ENCODE measurements at places on chromosomes 5 and 9.
A peak's percentile ranks its signal among the peaks of the same experiment; 100 is the strongest.

DNA sequence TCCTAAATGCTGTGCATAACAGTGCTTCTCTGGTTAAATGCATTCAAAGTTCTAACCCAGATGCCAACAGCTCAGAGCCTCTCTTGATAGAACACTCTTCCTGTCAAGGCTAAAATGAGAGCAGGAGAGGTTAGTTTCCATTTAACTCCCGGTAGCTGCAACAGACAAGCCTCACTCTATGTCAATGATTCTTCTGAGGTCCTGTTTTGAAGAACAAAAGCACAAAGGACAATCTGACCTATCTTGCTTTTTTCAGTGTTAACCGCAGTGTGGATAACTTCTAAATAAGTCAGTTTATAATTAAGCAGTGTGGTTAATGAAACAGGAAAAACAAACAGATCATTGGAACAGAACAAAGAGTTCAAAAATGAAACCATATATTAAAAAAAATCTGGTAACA, 80.7 kb downstream of the ANKRD55 start:
- DNase-seq, result no peak

DNA sequence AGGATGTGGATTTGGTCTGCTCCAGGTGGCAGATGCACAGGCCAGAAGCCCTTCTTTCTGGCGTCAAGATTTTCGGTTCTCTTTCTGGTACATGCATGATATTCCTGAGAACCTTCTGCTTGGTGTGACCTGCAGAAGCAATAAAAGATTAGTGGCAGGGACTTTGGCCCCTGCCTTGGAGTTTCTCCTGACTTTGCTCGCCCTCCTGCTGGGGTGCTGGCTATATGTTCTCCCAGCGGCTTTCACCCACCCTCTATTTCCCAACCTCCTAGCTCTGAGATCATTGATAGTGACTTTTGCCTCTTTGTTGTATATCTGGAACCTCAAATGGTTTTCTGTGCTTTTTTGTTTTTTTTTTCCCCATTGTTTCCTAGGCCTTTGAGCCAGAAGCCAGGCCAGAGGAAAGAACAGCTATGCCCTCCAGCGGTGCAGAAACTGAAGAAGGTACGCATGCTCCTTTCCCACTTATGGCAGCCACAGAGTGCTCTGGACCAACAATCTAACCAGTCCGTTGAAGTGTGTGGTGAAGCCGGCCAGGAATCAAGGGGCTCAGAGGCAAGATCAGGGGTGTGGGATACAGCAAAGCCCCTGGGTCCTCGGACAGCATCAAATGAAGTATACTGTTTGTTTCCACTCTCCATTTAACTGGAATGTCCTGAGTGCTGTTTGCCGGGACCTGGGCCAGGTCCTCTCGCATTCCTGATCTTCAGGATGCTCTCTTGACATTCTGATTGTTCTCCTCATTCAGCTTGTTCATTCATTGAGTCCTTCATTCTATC, 154.5 kb downstream of the ARHGEF28 start:
- DNase-seq, result no peak

DNA sequence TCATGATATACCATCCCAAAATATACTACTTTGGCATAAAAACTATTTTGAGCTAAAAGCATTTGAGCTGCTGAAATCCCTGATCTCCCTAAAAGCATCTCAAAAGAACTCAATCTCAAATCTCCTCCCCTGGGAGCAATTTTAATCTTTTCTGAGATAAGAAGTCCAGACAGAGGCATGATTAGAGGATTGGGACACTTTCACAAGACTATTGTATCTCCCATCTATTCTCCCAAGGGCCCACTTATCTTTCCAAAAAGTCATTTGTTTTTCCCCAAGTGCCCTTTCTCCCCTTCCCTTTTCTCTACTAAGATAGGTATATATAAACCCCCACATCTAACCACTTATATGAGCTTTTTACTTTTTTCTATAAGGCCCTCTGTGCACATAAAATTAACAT, 79.7 kb downstream of the ALDH7A1 start:
- no peak for DNase-seq

GRCh38 chr5:10601246-10602030, 37.6 kb downstream of the ANKRD33B start:
- DNase-seq, result peak; percentile 76

- DNase-seq, result no peak
These were observed 49.8 kb downstream of the JADE2 start for GRCh38 chr5:134575316-134575715.

DNA sequence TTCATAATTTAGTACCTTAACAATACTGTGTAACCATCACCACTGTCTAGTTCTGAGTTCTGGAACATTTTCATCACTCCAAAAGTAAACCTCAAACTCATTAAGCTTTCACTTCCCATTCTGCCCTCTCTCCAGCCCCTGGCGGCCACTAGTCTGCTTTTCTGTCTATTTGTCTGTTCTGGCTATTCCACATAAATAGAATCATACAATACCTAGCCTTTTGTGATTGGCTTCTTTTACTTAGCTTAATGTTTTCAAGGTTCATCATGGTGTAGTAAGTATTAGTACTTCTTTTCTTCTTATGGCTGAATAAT, 138.7 kb downstream of the RAPGEF6 start:
- DNase-seq, result no peak

DNA sequence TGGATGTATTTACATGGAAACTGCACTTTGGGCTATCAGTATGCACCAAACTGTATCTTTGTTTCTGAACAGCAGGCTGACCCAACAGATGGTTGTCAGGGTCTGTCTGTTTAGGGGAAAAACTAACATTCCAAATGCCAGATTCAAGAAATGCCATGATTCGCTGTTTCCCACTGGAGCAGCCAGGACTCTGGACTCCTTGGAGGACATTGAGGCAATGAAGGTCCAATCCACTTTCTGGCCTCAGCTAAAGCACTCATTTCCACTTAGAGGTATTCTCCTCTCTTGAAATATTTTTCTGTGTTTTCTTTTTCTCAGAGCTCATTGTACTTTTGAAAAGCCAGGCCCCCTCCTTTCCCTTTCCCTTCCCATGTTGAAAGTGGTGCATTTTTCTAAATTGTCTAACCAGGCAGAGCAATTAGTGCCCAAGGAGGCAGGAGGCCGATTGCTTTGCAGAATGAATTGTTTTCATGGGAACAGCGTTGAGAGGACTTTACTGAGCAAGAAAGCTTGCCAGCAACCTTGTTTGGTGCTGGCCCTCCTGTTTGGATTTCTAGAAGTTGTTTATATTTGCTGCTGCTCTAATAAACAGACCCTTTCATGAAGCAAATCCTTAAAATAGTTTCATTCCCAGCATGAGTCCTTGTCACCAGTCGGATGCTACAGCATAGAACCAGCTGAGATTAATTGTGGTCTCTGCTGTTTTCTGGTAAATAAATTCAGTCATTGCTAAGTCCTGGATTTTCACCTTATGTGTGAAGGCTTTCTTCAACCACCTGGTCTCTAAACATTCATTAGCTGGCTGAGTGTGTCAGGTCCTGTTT, 132.8 kb upstream of the TAF11L2 start:
- no peak for DNase-seq

DNA sequence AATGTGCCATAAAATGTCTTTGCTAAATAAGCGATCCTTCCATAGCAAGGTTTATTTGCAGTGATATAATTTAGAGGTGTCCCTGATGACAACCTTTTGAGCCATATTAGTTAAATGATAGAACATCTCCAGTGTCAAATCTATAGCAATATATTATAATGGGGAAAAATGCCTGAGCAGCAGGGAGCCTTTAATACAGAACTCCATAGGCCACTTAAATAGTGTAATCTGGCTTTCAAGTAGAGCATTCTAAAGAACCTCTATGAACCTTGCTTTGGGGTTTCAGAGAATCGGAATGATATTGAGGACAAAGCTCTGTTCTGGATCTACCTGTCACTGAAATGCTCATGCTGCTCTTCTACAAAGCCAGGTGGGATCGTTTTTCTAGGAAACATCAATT, 96.7 kb upstream of the MEF2C start:
- no peak for DNase-seq

DNA sequence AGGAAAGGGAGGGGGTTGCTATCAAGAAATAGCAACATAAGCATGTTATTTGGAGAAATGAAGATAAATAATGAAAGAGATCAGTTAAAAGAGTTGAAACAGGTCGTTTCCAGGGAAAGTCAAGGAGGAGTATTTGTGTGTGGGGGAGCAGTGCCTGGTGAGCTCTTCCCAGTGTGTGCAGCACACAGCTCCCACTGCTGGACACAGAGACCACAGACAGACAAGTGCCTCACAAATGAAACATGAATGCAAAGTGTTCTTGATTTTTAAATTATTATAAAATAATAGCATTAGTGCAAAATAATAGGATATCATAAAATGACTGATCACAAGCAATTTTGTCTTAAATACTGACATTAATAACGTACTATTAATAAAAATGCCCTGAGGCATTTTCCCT, 40.8 kb downstream of the LIFR start:
- DNase-seq, result peak; percentile 39

- no peak for DNase-seq
These were observed 5.8 kb upstream of the NUP214 start for GRCh38 chr9:131119600-131119999.

DNA sequence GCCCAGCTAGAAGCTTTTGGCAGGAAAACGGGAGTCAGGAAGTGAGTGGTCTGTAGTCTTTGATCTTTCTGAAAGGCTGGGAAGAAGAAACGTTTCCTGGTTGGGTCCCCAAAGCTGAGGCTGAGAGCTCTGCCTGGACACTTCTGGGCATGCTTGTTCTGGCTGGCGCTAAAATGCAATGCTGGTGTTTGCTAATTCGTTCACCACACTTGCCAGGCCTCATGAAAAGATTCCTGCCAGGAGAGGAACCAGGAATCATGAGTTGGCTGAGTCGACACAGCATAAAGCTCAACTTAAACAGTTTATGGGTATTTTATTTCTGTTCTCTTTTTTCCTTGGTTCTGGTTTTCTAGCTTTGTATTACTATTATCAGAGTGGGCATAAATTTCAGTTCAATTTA, 10.7 kb upstream of the PTGR1 start:
- DNase-seq, result no peak

- peak; percentile 25 for DNase-seq
These were observed 144.3 kb upstream of the MTAP start for GRCh38 chr9:21657966-21658667.
